Kasumi-1 (cell line): ENCODE measurements at places on chromosomes 7 and 10.
A peak's percentile ranks its signal among the peaks of the same experiment; 100 is the strongest.

DNA sequence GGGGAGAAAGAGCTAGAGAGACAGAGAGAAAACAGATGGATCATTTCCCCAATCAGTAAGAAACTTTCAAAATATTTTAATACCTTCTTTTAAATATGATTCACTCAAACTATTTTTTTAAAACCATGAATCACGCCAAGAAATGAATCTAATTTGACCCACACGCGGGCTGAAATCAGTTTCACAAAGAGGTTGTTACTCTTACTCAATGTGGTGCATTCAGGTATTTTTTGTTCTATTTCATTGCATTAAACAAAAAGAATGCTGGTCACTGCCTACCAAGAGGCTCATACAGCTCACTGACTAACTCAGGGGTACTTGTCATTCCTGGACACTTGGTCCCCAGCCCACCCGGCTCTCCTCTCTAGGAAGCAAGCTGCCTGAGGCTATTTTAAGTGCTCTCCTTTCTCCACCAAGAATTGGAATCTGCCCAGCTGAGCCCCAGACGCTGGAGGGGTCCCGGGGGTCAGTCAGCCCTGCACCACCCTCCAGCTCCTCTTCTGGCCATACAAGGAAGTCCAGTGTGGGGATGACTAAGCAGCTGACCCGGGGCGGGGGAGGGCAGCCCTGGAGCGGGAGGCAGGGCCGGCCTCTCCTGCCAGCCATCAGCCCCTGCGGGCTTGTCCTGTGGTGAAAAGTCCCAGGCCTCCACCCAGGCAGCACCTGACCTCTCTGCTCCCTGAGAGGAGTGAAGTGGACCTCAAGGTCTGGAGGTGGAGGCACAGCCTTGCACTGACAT is 21.7 kb upstream of the PFKP start:
- DNase-seq: no peak

DNA sequence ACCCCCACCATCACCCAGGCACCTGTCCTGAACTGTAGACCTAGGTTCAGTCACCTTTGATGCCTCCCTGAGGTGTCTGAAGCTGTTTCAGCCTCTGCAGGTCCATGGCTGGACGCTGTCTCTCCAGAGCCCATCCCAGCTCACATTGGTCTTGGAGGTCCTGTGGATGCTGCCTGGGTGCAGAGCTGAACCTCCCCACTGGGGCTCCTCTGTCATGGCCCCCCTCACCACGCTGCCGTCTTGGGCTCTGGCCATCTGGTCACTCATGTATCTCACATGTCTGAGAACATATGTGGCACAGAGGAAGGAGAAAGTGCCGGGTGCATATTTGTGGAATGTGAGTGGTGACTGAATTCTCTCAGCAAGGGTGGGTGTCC is 108.9 kb downstream of the NKX6-2 start:
- DNase-seq: no peak

DNA sequence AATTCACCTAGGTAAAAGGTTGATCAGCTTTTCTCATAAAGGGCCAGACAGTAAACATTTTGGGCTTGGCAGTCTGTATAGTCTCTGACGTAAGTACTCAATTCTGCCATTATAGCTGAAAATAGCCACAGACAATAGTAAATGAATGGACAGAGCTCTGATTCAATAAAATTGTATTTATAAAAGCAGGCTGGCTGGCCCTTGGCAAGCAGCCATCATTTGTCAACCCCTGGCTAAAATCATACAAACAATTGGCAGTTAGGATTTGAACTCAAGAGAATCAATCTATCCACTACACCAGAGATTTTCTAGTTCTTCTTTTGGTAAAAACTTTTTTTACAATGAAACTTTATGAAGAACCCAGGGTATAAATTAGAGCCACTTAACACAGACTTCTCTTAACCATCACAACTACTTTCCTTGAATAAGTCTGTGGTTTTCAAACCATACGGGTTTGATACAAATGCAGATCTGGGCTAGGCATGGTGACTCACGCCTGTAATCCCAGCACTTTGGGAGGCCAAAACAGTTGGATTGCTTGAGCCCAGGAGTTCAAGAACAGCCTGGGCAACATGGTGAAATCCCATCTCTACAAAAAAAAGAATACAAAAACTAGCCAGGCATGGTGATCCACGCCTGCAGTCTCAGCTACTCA is 124.5 kb downstream of the SLC16A9 start:
- no peak for DNase-seq

DNA sequence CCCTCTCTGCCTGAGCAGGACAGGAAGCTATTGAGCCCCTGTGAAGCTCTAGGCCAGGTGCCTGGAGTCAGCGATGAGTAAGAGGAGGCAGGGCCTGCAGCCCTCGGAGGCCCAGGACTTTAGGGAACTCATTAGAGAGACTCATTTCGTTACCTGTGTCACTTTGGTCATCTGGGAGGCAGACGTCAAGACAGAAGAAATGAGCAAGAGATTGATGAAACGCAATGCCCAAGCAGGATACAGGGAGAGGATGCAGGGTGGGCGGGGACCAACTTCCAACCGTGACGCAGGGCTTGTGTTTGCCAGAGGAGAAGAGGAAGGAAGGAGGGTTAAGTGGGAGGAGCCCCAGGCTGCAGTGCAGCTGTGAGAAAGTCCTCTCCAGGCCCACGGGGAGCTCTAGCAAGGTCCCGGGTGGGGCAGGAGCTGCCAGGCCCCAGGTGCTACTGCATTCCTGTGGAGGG is 26.4 kb upstream of the GNA12 start:
- DNase-seq: peak; percentile 59
